ENCODE measurements at places on chromosomes 5 and 9.

DNA sequence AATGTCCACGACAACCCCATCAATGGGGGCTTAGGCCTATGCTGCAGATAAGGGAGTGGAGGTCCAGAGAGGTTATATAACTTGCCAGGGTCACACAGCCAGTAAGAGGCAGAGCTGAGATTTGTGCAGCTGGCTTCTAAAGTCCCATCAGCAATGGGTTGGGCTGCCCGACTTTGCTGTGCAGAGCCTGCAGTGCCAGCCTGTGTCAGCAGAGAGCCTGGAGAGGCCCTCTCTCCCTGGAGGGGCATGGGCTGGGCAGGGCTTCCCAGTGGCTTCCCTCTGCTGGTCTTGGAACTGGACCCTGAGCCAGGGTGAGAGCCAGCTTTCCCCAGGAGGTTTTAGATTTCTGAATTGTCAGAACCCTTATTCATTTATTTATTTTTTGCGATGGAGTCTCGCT is 77.2 kb upstream of the RAPGEF1 start:
- DNase-seq = no peak

- no peak for DNase-seq
These were observed 246.7 kb downstream of the ADAMTSL1 start for GRCh38 chr9:18720691-18721090.

GRCh38 chr5:138051441-138052296 is 18.8 kb upstream of the FAM13B start:
- DNase-seq = no peak

GRCh38 chr5:149282966-149283332 is 11.3 kb downstream of the AFAP1L1 start:
- DNase-seq = no peak

DNA sequence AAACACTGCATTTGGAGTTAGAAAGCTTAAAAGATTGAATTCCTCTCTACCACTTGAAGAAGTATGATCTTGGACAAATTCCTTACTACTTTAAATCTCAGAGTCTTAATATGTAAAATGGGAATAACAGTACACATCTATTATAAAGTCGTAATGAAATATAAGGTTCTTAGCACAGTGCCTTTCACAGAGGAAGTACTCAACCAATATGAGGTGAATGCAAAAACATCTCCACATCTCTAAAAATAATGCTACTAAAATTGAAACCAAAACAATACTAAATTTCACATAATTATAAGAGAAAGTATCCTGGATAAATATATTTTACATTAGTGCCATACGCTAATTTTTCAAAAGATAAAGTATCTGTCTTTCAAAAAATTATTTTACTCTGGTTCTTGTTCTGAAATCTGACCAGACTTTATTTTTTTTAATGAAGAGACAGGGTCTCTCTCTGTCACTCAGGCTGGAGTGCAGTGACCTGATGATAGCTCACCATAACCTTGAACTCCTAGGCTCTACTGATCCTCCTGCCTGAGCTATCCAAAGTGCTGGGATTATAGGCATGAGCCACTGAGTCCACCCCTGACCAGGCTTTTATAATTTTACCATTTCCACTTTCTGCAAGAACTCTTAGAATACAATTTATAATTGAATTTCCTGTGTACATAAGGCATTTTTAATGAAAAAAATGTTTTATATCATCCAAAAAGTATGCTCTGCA is 21.3 kb upstream of the FNIP1 start:
- no peak for DNase-seq

- DNase-seq = peak; percentile 33
These were observed 70.4 kb downstream of the MVB12B start for GRCh38 chr9:126397056-126397455.

GRCh38 chr9:129137292-129138143 is 26.3 kb downstream of the PTPA start:
- no peak for DNase-seq

GRCh38 chr5:24805230-24805629 is 160.5 kb upstream of the CDH10 start:
- no peak for DNase-seq

DNA sequence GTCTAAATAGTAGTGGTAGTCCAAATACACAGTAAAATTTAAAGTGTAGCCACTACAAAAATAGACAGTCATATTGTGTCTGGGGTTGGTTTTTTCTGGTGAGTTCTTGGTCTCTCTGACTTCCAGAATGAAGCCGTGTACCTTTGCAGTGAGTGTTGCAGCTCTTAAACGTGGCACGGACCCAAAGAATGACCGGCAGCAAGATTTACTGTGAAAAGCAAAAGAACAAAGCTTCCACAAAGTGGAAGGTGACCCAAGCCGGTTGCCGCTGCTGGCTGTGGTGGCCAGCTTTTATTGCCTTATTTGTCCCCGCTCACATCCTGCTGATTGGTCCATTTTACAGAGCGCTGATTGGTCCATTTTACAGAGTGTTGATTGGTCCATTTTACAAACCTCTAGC is 188.7 kb downstream of the ZNF608 start:
- DNase-seq = no peak

- DNase-seq = peak; percentile 44
These were observed 42.7 kb downstream of the OR2V1 start for GRCh38 chr5:181088289-181088688.

- DNase-seq = no peak
These were observed 22.4 kb downstream of the GLRA1 start for GRCh38 chr5:151902215-151902614.

GRCh38 chr9:134413890-134414623 is 87.8 kb downstream of the RXRA start:
- no peak for DNase-seq

DNA sequence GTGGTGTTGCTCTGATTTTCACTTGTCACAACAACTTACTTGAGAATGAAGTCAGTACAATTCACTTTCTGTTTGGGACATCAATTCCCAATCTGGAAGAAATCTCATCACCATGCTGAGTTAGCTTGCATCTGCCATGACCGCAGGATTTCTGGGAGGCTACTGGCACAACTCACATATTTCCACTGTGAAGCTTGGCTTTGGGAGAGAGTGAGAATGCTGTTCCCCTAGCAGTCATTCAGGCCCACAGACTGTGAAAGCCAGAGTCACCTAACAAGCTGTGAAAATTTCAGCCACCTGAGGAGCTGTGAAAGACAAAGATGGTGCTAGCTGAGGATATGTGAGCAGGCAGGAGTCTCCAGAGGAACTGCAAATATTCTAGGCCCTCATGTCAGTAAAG is 365.2 kb upstream of the TUSC1 start:
- DNase-seq = no peak

DNA sequence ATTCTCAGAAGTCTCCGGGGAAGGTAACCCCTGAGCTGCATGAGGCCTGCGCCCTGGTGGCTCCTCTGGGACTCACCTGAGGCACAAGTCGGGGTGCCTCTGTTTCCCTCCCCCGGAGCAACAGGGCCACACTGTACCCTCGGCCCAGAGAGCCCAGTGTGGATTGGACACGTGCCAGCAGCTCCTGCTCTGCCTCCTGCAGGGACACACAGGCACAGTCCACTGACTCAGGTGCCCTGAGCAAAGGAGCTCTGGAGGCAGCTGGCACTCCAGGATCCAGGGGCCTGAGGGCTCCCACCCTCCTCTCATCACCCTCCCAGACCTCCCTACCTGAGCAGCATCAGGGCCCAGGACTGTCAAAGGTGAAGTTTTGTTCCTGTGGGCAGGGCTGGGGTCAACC is 29.5 kb downstream of the SLC35A4 start:
- DNase-seq = no peak

DNA sequence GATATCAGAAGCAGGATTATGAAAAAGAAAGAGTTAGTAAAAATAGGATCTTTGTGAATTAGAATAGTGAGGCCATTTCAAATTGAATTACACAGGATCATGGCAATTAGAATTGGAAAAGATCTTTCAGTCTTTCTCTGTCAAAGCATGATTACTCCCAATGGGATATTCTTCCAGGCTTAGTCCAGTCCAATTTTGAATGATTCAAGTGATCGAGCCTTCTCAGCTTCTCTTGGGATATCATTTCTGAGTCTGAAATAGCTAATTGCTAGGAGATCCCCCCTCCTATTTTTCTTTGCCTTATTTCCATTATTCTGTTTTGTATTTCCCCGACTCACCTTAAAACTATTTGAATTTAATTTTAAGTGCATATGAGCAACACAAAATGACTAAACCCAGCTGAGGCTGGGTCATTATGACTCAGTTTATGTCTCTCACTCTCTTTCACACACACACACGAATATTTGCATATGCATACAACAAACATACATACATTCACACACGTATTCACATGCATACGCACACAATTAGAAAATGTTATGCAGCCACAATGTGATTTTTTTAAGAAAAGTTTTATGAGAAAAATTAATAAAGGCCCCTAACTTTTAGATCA is 34.8 kb upstream of the EFNA5 start:
- DNase-seq = no peak

DNA sequence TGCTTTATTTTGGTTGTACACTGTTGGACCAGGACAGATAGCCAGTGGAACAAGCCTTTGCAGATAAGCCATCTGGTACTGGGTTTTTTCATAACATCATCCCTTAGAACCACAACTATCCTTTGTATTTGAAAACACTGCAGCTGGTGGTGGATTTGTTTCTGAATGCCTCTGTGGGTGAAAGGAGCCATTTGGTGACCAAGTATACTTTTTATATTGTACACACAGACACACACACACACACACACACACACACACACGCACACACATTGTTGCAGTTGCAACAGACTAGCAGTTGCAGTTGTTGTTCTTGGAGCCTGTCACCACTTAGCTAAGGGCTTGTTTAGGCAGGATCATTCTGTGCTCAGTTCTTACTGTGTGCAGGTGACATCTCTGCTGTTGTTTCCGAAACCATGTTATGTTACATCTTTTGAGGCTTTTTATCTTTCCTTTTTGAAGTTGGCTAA is 22.9 kb upstream of the CAVIN4 start:
- DNase-seq = no peak

GRCh38 chr5:138632900-138633489 is 57.8 kb upstream of the HSPA9 start:
- peak; percentile 68 for DNase-seq

DNA sequence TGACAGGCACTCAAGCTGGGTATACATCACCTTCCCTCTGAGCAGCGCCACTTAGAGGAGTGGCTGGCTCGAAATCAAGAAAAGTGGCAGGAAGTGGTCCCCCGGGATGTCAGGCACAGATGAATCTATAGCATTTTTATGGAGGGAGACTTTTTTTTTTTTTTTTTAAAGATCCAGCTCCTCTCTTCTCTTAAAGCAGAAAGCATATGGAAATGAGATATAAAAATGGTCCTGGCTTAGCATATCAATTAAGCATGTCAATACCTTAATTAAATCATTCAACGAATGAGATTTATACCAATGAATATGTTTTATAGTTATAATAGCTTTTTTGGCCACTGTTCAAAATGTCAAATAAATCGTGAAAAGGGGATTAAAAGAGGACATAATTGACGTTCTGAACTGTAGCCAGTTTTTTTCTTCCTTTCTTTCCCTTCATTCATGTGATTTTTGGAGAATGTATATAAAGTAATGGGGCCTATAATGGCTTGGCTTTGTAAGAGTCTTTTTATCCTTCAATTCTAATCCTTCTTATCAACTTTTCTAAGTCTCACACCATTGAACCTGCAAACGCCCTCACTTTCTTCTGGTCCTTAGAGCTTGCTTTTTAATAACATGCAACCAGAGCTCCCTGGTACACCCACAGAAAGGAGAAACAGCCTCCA is 319.2 kb upstream of the PANK3 start:
- DNase-seq = no peak

- DNase-seq = peak; percentile 44
These were observed 158.6 kb downstream of the MELK start for GRCh38 chr9:36731068-36731956.

DNA sequence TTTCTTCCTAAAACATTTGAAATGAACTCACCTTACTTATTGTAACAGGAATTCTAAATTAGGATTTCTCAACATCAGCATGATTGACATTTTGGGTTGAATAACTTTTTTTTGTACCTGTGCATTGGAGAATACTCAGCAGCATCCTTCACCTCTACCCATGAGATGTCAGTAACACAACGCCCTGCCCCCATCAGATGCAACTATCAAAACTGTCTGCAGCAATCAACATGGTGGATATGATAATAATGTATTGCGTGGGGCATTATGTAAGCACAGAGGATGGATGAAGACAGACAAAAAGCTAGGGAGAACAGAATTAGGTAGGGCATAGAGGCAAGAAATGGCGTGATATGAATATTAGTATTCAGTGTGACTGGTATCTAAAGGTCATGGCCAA is 94.1 kb downstream of the PLK2 start:
- DNase-seq = no peak

DNA sequence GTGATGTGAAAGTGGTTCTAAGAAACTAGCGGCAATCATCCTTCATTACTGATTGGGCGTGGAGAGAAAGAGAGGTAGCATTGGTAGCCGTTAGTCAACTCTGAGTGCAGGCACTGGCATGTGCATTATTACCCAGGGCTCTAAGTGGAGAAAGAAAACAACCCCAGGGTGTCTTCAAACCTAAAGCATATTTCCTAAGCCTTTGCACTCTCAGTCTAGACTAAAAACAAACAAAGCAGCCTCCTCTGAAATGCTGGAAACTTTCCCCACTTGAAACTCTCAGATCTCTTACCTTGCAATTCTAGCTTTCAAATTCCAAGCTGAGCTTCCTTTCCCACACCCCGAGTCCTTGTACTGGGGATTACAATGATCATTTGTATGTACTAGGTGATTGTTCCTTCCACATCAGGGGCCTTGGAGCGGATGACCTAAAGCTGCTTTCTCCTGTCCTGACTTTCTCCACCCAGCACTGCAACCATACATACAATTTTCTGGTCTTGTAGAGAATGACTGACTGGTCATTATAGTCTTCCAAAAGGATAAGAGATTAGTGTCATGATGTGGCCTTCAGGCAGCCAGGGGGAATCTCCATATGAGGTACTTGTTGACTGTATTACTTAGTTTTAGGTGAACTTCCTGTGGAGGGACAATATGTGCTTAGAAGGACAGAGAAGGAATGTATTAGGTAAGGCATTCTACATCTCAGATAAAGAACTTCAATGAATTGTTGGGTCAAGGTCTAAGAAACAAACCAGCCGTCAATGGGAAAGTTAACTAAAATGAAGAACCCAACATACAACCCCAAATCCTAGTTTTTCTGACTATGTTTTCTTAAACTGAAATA is 98.3 kb upstream of the CDKN2B start:
- no peak for DNase-seq

DNA sequence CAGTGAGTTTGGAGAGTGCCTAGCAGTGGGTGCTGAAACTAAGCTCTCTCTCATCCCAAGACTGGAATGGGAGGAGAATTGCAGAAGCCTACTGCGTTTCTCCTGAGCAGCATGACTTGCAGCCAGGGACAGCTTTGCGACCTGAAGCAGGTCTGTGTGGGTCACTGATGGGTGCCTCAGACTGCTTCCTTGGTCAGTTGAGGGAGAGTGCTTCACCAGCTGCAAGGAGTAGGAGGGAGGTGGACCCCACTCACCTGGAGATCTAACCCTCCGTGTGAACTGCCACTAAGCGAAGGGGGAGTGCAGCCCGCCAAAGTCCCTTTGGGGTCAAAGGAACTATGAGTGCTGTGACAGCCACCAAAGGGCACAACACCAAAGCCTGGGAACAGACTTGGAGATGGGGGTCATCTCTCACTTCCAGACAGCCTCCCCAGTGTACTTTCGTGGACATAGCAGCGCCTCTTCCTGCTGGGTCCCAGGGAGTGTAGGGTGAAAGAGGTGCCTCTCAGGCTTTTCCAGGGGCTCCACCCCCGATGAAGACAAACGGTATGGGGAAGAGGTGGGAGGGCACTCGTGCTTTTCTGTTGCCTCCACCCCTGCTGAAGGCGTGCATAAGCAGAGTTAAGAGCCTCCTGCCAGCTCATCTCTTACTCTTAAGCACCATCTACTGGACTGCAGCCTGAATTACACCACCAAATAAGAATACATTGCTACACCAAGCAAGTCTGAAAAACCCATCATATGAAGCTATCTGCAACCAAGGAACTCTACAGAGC is 34.3 kb upstream of the MACIR start:
- peak; percentile 80 for DNase-seq

- no peak for DNase-seq
These were observed 288.0 kb upstream of the ANKRD55 start for GRCh38 chr5:56520986-56521730.

All from NB4 (cell line).